Common myeloid progenitor, CD34-positive (primary cell): ENCODE measurements at places on chromosomes 7 and 10.

DNA sequence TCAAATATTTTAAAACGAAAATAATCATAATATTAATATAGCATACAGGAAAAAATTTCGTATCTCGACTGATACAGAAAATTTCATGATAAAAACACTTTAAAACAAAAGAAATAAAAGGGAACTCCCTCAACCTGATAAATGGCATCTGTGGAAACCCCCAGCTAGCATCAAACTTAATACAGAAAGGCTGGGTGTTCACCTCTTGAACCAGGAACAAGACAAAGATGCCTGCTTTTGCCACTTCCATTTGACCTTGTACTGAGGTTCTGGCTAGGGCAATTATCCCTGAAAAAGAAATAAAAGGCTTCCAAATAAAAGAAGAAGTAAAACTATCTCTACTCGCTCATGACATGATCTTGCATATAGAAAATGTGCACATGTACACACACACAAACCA is 2.5 kb upstream of the ALOX5 start:
- DNase-seq: peak; percentile 47

- no peak for DNase-seq
These were observed 28.3 kb upstream of the CUL1 start for GRCh38 chr7:148670374-148670773.

DNA sequence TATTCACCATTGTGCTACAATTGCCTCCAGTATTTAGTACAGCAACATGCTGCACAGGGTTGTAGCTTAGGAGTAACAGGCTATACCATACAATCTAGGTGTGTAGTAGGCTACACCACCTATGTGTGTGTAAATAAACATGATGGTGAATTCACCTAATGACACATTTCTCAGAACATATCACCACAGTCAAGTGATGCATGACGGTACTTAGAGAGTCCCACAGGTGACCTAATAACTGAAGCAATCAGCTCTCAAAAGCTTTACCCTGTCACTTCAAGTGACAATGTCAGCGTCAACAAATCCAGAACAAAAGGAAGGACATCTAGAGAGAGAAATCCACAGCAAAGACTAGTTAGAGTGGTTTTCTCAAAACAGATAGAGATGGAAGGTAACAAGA is 38.8 kb downstream of the CCNJ start:
- DNase-seq: no peak

GRCh38 chr7:121302214-121302745 is 26.5 kb upstream of the WNT16 start:
- no peak for DNase-seq

DNA sequence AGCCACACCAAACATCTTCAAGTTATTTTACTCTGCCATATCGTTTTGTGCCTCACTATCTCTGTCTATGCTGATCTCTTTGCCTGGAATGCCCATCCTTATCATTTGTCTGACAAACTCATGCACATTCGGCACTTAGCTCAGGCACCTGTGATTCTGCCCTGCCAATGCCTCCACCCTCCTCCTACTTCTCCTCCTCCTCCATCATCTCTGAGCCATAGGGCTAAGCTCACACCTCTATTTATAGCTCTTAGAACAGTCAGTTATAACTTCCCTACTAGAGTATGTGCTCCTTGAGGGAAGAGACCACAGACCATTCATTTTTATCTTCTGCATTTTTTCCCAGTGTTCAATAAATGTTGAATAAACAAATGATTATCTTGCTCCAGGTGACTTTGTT is 51.2 kb upstream of the CDK13 start:
- no peak for DNase-seq

DNA sequence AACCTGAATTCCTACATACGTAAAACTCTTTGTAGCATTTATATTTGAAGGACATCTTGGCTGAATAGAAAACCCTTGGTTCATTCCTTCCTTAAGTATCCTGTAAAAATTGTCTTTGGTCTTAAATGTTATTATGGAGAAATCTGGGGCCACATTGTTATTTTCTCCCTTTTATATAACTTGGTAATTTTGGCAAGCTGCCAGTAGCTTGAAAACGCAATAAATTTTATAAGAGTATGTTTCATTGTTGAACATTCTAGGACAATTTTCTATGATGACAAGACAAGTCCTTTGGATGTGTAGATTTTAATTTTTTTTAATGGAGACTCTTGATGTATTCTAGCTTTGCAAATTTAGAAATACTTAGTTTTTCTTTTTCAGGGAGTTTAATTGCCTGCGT is 191.9 kb downstream of the ABCA13 start:
- DNase-seq: no peak

GRCh38 chr7:42175834-42176723 is 60.9 kb downstream of the GLI3 start:
- no peak for DNase-seq

GRCh38 chr7:152162287-152162686 is 136.8 kb downstream of the GALNT11 start:
- DNase-seq: no peak

DNA sequence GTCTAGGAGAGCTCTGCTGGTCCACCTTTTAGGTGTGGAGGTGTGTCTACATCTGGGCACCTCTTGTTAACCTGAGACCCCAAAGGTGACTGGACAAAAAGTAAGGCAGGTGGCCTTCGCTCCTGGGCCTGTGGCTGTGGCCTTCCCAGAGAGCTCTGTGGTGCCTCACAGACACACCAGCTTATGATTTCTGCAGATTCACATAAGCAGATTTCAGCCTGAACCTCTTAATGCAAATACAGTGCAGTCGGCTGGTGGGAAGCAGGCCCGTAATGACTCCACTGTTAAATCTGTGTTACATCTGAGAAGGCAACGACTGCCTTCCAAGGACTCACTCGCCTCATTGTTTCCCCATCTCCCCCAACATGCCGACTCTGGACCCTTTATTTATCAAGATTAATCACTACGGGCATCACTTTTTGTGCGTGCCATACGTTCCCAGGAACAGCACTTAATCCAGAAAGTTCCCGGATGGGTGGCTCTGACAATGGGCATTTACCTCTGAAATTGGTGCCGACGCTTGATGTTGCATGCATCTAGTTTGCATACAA is 119.8 kb downstream of the EBF3 start:
- DNase-seq: no peak

- DNase-seq: no peak
These were observed 129.7 kb upstream of the TCF7L2 start for GRCh38 chr10:112820320-112820719.

DNA sequence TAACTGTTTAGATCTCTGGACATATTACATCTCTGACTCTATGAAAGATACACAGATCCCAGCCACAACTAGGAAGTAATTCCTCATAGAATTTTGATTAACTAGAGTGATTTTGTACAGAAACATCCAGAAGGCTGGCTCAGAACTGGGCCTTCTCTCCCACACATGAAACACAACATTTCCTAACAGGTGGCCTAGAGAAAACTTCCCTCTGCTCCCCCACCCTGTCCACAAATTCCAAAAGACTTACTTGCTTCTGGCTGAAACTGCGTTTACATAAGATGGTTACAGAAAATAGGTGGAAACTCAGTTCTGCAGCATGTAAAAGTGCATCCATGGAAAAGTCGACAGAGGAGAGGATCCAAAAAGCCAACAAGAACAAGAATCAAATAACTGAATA is 132.9 kb downstream of the FZD1 start:
- no peak for DNase-seq

- DNase-seq: peak; percentile 22
These were observed 15.5 kb downstream of the CARD11 start for GRCh38 chr7:3028071-3028757.

- DNase-seq: no peak
These were observed 663.4 kb downstream of the INHBA start for GRCh38 chr7:41039386-41039953.

DNA sequence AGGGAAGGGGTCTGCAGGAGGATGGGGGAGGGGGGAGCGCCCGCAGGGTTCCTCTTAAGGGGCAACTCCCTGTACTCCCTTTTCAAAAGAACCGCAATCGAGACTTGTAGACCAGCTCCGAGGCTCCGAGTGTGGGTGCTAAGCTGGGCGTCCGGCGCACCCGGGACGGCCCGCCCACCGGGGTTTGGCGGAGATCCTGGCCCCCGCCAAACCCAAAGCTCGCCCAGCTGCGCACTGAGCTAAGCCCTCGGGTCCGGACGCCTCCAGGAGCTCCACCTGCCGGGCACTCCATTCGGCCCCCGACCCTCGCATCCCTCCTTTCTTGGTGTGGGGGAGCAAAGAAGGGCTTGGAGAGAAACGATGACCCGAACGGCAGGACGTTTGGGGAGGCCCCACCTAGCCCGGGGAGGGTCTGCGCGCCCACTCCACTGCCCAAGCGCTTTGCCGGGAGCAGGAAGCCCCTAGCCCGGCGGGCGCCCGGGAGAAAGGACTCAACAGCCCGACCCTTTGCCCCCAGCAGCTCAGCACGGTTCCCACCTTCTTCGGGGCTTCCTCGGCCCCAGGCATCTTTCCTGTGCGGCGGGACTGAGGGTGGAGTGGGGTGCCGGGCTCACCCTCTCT is 651 bp downstream of the AFAP1L2 start:
- DNase-seq: peak; percentile 42

DNA sequence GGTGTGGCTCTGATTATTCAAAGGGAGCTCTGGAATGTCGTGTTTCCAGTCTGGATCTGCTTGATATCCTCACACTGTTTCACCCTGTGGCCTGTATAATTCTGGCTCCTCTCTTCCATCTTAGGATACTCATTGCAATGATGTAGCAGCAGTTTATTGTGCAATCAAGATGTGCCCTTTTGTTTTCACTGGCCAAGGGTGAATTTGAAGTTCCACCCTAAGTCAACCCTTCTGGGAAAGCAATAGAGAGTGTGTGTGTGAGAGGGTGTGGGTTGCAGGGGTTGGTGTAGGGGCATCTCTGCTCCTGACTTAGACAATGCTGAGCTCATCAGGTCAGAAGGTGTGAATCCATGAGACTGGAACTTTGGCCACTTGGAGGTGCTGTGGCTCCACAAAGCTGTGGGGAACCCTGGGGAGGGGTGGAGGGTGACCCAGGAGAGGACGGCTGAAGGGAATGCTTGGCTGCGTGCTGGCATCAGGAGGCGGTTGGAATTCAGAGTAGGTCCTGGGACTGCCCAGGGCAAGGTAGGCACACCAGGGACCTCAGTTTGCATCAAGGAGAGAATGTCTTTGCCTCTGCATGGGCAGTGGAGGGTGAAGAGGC is 118.0 kb upstream of the PRSS58 start:
- peak; percentile 33 for DNase-seq

- DNase-seq: no peak
These were observed 93.7 kb downstream of the ELAPOR2 start for GRCh38 chr7:86965727-86966120.

GRCh38 chr10:94288361-94289101 is 74.2 kb downstream of the NOC3L start:
- no peak for DNase-seq

DNA sequence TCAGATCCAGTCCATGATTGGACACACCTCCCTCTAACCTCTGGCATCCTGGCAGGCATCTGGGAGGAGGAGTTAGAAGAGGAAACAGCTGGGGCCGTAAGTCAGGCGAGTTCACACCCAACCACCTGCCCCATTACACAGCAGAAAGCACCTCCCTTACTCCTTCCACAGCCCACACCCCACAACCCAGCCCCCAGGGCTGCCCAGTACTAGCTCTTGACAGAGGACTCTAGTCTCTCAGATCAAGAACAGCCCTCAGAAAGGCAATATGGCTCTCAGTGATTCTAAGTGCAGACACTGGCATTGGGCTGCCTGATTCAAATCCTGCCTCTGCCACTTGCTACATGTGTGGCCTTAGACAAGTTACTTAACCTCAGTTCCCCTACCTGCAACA is 34.1 kb downstream of the KCNMA1 start:
- peak; percentile 82 for DNase-seq

GRCh38 chr7:106462914-106463482 is 178.2 kb upstream of the NAMPT start:
- no peak for DNase-seq

DNA sequence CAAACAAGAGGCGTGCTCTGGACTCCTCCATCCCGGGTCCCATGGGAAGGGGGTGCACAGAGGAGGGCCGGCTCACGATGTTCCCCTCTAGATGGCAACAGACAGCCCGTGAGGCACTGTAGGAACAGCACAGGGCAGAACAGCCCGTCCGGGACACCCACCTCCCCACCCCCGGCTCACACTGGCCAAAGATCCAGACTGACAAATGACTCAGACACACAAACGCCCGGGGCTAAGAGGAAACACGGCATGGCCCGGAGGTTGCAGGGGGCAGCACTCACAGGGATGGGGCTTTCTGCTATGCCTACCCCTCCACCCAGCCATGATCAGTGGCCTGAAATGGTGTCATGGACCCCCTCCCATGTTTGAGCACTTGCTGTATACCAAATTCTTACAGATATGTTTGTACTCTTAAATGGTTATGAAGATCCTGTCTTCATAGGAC is 4.9 kb upstream of the ELN start:
- DNase-seq: peak; percentile 64

GRCh38 chr7:126150278-126150958 is 1102.3 kb downstream of the GRM8 start:
- no peak for DNase-seq

DNA sequence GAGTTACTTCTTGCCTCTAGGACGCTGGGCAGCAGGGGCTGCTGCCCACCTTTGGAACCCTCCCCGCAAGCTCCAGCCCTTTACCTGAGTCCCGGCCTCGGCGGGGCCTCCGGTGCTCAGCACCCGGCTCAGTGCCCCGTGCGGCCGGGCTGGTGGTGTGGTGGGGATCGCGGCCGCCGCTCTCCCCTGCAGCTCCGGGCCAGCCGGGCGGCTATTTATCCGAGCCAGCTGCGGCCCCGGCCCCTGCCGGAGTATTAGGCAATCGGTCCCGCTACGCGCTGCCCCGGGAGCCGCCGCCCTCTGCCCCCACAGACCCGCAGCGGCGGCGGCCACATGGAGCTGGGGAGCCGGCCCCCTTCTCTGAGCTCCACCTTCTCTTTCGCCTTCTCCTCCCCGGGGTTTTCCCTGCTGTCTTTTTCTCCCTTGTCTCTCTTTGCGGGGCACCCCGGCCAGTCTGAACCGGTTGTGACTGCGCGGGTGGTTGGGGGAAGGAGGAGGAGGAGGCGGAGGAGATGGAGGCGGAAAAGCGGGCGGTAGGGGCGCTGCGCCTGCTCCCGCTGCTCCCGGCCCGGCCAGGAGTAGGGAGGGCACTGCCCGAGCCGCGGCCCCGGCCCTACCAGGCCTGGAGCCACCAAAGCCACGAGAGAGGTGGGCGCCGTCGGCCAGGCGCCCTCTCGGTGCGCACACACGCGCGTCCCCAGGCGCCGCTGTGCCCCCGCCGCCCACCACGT is at the start of gene SLC16A9:
TSS of gene SLC16A9 (minus strand) at position 456 of the 731 bp plus-strand sequence. CDS start 25,559 bp downstream, outside the sequence.
- DNase-seq: peak; percentile 78

DNA sequence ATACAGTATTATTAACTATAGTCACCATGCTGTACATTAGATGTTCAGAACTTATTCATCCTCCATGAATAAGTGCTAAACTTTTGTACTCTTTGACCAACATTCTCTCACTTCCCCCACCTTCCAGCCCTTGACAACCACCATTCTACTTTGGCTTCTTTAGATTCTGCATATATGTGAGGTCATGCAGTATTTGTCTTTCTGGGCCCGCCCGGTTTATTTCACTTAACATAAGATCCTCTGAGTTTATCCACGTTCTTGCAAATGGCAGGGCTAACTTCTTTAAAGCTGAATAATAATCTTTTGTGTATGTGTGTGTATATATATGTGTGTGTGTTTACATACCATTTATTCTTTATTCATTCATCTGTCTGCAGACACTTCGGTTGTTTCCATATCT is 336.8 kb downstream of the BBS9 start:
- DNase-seq: no peak
